ENCODE measurements at places on chromosomes 5 and 9. TPM values are rescaled to one million over a fixed set of nuclear protein-coding genes. Genes with fewer than 3 reads are reported as not detected.

GRCh38 chr5:100823812-100824211 is 79.3 kb downstream of the ST8SIA4 start:
- peaks cover 31% of the 10 kb centered on the region for H3K4me1 ChIP-seq
- no peak overlapping the region for H3K4me3 ChIP-seq
- no peaks in the 10 kb centered on the region for H3K27me3 ChIP-seq
- DNase-seq, result no peak
- no peak overlapping the region for H3K27ac ChIP-seq

DNA sequence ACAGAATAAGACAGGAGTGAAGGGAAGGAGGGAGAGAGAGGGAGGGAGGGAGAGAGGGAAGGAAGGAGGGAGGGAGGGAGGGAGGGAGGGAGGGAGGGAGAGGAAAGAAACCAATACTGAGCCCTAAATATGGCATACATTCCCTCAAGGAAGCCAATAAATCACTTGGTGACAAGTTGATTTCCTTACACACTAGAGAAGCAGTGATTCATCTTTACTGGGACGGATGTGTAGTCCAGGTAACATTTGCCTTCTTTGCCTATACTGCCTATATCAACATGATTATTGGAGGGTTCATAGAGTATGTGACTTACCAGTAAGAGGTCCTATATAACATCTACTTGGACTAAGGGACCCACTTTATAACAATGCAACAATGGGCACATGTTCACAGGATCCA is 83.2 kb downstream of the TRIM36 start:
- no peaks in the 10 kb centered on the region for H3K4me1 ChIP-seq
- H3K36me3 ChIP-seq, result no peaks in the 10 kb centered on the region
- H3K27me3 ChIP-seq, result peaks cover 12% of the 10 kb centered on the region
- no peak overlapping the region for H3K4me3 ChIP-seq

- H3K4me1 ChIP-seq, result peaks cover 31% of the 10 kb centered on the region
- H3K36me3 ChIP-seq, result peaks cover 2% of the 10 kb centered on the region
- no peak overlapping the region for H3K4me3 ChIP-seq
Observed at GRCh38 chr5:138459311-138459933, 5.9 kb upstream of the EGR1 start.

GRCh38 chr5:62718324-62718723 is 139.7 kb downstream of the LRRC70 start:
- no peak overlapping the region for H3K27ac ChIP-seq
- H3K36me3 ChIP-seq, result no peaks in the 10 kb centered on the region
- H3K4me1 ChIP-seq, result no peaks in the 10 kb centered on the region
- H3K27me3 ChIP-seq, result peaks cover 38% of the 10 kb centered on the region
- no peak overlapping the region for H3K4me3 ChIP-seq
- DNase-seq, result no peak

DNA sequence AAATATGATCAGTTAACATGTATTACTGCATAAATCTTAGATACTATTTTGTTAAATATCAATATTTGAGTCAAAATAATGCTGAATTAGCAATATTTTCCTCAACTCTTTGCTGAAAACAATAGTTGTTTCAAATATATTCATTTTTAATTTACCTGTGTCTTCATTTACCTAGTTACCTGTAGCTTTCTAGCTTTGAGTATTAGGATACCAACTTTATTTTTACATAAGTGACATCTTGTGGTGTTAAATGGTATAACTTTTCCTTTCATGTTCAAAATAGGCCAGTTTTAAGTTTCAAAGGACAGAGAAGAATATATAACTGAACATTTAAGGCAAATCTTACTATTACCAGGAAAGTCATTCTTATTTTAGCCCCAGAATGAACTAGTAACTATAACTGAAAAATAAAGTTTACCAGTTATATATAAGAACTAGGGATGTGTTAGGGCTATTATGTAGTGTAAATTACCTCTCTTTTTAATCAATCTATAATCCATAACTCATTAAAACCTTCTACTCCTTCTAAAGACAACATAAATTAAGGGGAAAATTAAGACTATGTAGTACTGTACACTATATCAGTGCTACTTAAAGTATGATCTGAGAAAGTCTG is 25.3 kb downstream of the AP3B1 start:
- H3K27ac ChIP-seq, result no peak overlapping the region
- no peaks in the 10 kb centered on the region for H3K4me1 ChIP-seq
- H3K36me3 ChIP-seq, result peaks cover 18% of the 10 kb centered on the region

GRCh38 chr9:92055624-92056023 is 59.6 kb downstream of the SPTLC1 start:
- no peaks in the 10 kb centered on the region for H3K27me3 ChIP-seq
- peaks cover 84% of the 10 kb centered on the region for H3K36me3 ChIP-seq
- H3K4me1 ChIP-seq, result peaks cover 17% of the 10 kb centered on the region
- DNase-seq, result no peak
- no peak overlapping the region for H3K4me3 ChIP-seq

- H3K4me3 ChIP-seq, result no peak overlapping the region
- no peaks in the 10 kb centered on the region for H3K4me1 ChIP-seq
- H3K27me3 ChIP-seq, result no peaks in the 10 kb centered on the region
- H3K36me3 ChIP-seq, result no peaks in the 10 kb centered on the region
- H3K27ac ChIP-seq, result no peak overlapping the region
Observed at GRCh38 chr5:1553539-1554409, 30.0 kb upstream of the LPCAT1 start.

The IL5 gene
- 3.3 TPM for total RNA-seq

GRCh38 chr5:146042628-146043279 is 62.6 kb downstream of the PLAC8L1 start:
- DNase-seq, result no peak
- no peaks in the 10 kb centered on the region for H3K36me3 ChIP-seq
- no peak overlapping the region for H3K4me3 ChIP-seq
- peaks cover 21% of the 10 kb centered on the region for H3K27me3 ChIP-seq

DNA sequence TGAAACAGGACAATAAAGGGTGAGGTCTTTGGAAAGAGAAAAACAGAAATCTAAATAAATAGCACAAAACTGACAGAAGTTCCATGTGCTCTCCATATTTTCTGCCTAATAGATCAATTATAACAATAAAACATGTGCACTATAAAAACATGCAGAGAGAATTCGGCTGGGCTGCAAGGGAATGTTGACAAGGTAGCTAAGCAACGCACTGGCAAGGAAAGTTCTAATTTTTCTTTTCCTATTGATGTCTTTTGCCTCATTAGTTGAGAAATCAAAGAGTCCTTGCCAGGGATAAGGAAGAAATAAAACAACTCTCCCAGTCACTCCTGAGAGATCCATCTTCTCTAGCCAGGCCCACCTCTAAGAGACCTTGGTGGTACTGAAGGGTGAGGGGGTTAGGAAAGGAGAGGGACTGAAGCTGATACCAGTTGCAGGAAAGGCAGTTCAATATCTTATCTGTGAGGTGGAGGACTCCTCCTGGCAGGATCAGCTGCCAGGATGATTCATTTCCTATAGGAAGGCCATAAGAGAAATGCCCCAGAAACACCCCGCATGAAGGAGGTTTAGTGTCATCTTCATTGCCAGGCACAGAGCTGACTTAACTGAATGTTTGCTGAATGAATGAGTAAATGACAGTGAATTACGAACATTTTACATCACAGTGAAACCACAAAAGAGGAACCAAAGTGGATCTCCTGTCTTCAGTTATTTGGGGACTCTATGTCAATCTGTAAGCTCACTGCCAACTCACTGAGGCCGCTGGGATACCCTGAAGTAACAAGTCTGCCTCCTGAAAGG is 63.7 kb upstream of the IFNK start:
- H3K27me3 ChIP-seq, result no peaks in the 10 kb centered on the region
- no peak overlapping the region for H3K4me3 ChIP-seq
- peaks cover 5% of the 10 kb centered on the region for H3K4me1 ChIP-seq
- no peaks in the 10 kb centered on the region for H3K36me3 ChIP-seq

GRCh38 chr5:2861605-2862004 is 110.1 kb upstream of the IRX2 start:
- H3K4me3 ChIP-seq, result no peak overlapping the region
- DNase-seq, result no peak
- no peak overlapping the region for H3K27ac ChIP-seq
- H3K4me1 ChIP-seq, result no peaks in the 10 kb centered on the region
- H3K27me3 ChIP-seq, result no peaks in the 10 kb centered on the region

- no peak within 1 kb of the TSS for H3K27ac ChIP-seq
- peaks cover 6% of the 10 kb centered on the region for H3K4me1 ChIP-seq
- H3K4me3 ChIP-seq, result no peak within 1 kb of the TSS
- peaks cover 82% of the 10 kb centered on the region for H3K27me3 ChIP-seq
- DNase-seq, result no peak
Observed at GRCh38 chr5:135535820-135536801, at the start of gene NEUROG1. NEUROG1 (minus strand) TSS chr5:135535964; CDS start chr5:135535690, 274 bp downstream.

DNA sequence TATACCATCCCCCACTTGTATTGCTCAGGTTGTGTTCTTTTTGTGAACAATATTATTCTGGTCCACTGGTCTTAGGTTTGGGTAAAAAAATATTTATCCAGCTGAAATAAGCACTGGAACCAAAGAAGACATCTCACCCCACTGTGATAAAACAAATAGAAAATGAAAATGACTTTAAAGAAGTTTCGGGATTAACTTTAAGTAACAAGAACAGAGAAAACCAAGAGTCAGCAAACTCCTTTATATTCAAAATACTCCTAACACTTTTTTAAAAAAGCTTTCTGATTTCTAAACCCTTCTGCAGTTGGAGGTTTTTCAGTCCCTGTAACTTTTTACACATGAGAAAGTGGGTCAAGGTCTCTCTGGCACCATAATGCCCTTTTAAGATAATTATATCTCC is 273.9 kb upstream of the CDH10 start:
- no peak overlapping the region for H3K27ac ChIP-seq
- DNase-seq, result no peak
- no peaks in the 10 kb centered on the region for H3K36me3 ChIP-seq
- no peaks in the 10 kb centered on the region for H3K4me1 ChIP-seq
- no peak overlapping the region for H3K4me3 ChIP-seq
- no peaks in the 10 kb centered on the region for H3K27me3 ChIP-seq

DNA sequence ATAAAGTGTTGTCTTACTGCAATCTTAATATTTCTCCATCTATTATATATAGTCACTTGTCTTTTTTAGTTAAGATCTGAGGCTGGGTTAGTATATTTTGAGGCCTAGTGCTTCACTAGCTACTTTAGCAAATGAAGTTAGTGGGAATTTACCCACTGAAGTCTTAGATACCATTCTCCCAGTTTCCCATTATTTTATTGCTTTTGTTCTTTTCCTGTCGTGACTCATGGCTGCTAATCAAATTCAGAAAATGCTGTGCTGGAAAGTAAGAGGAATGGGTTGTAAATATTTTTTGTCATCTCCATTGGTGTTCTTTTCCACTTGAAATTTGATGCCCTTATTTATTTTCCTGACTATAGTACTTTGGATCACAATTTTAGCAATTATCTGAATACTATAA is 14.2 kb downstream of the TCERG1 start:
- H3K4me1 ChIP-seq, result peaks cover 23% of the 10 kb centered on the region
- H3K27me3 ChIP-seq, result no peaks in the 10 kb centered on the region
- peaks cover 74% of the 10 kb centered on the region for H3K36me3 ChIP-seq
- no peak overlapping the region for H3K4me3 ChIP-seq
- H3K27ac ChIP-seq, result no peak overlapping the region

GRCh38 chr5:14700478-14701436 is 36.2 kb downstream of the OTULIN start:
- peaks cover 89% of the 10 kb centered on the region for H3K36me3 ChIP-seq
- no peak for DNase-seq
- H3K4me3 ChIP-seq, result no peak overlapping the region
- no peaks in the 10 kb centered on the region for H3K27me3 ChIP-seq
- peaks cover 78% of the 10 kb centered on the region for H3K4me1 ChIP-seq

- H3K36me3 ChIP-seq, result no peaks in the 10 kb centered on the region
- peaks cover 4% of the 10 kb centered on the region for H3K27me3 ChIP-seq
- no peak overlapping the region for H3K4me3 ChIP-seq
- peaks cover 8% of the 10 kb centered on the region for H3K4me1 ChIP-seq
- H3K27ac ChIP-seq, result no peak overlapping the region
Observed at GRCh38 chr5:172377856-172378255, 76.5 kb downstream of the SH3PXD2B start.

GRCh38 chr5:62197697-62198096 is 108.3 kb upstream of the KIF2A start:
- H3K4me1 ChIP-seq, result peaks cover 25% of the 10 kb centered on the region
- DNase-seq, result no peak
- no peaks in the 10 kb centered on the region for H3K36me3 ChIP-seq
- H3K4me3 ChIP-seq, result no peak overlapping the region
- H3K27me3 ChIP-seq, result peaks cover 6% of the 10 kb centered on the region
- no peak overlapping the region for H3K27ac ChIP-seq

- H3K4me1 ChIP-seq, result no peaks in the 10 kb centered on the region
- DNase-seq, result no peak
- no peak overlapping the region for H3K27ac ChIP-seq
- peaks cover 6% of the 10 kb centered on the region for H3K27me3 ChIP-seq
- H3K4me3 ChIP-seq, result no peak overlapping the region
Observed at GRCh38 chr5:158773161-158773560, 326.6 kb downstream of the EBF1 start.

The VAV2 gene
- total RNA-seq, result 2.4 TPM

GRCh38 chr9:81312346-81312745 is 377.0 kb downstream of the TLE1 start:
- H3K4me3 ChIP-seq, result no peak overlapping the region
- DNase-seq, result no peak
- no peaks in the 10 kb centered on the region for H3K4me1 ChIP-seq
- no peak overlapping the region for H3K27ac ChIP-seq
- H3K27me3 ChIP-seq, result no peaks in the 10 kb centered on the region
- no peaks in the 10 kb centered on the region for H3K36me3 ChIP-seq

The TSC1 gene
- total RNA-seq, result 30.0 TPM

DNA sequence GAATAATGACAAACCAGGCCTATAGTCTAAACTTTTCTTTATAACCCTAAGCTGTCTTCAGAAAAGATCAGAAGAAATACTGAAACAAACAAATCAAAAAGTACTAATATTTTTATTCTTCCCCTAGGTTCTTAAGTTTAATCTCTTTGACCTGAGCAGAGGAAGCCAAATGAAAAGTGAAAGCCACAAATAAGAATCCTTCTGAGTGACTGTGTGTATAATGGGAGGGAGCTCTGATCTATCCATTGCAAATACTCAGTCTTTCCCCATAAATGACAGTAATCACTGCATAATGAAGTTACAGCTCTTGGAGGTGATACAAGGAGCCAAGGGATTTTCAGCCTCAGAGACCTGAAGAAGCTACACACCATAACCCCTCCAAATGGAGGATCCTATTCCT is 126.9 kb upstream of the ATP10B start:
- no peak overlapping the region for H3K4me3 ChIP-seq
- H3K36me3 ChIP-seq, result no peaks in the 10 kb centered on the region
- no peak for DNase-seq
- no peak overlapping the region for H3K27ac ChIP-seq
- H3K4me1 ChIP-seq, result no peaks in the 10 kb centered on the region

DNA sequence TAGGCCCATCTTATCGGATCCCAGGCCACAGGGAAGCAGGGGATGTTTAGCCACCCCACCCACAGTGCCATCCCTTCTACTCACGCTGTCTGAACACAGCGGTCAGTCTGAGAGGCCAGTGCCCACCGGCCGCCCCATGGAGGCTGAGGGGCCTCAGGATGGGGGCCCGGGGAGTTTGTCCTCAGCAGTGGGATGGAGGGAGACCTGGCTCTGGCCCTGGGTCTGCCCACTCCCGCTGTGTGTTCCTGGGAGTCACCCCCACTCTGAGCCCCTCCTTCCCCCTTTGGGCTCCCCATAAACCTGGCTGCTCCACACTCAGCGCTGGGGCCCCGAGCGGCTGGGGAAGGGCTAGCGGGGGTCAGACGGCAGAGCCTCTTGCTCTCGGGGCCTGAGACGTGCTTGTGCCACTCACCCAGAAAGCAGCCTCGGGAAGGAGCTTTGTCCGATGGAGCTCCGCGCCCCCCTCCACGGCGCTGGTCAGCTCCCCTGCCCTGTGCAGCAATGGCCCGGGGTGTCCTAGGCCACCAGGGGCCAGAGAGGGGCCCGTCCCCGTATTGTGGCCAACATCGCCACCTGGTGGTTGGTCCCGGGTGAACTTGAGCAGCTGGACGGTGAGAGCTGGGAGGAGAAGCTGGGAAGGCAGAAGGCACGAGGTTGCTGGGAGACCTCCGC is 10.9 kb upstream of the LAMC3 start:
- H3K27me3 ChIP-seq, result peaks cover 6% of the 10 kb centered on the region
- no peaks in the 10 kb centered on the region for H3K4me1 ChIP-seq
- H3K4me3 ChIP-seq, result no peak overlapping the region

The PCSK5 gene
- 1.2 TPM for total RNA-seq

The KCNN2 gene
- total RNA-seq, result not detected
